Activated CD4-positive, alpha-beta T cell treated with anti-CD3 and anti-CD28 coated beads, Interleukin-2, amount 10 ng/mL, durations not matched to agents 24 days and 14 days (primary cell): ENCODE measurements at places on chromosomes 6 and 20. TPM values are rescaled to one million over a fixed set of nuclear protein-coding genes. Genes with fewer than 3 reads are reported as not detected.
A peak's percentile ranks its signal among the peaks of the same experiment; 100 is the strongest.

GRCh38 chr20:63753381-63753780 is 13.8 kb downstream of the SLC2A4RG start:
- no peak for DNase-seq

The PYGB gene
- 36.0 and 36.6 TPM in 2 replicates for total RNA-seq

The CCN6 gene
- total RNA-seq = 0.26 and 0.72 TPM in 2 replicates

DNA sequence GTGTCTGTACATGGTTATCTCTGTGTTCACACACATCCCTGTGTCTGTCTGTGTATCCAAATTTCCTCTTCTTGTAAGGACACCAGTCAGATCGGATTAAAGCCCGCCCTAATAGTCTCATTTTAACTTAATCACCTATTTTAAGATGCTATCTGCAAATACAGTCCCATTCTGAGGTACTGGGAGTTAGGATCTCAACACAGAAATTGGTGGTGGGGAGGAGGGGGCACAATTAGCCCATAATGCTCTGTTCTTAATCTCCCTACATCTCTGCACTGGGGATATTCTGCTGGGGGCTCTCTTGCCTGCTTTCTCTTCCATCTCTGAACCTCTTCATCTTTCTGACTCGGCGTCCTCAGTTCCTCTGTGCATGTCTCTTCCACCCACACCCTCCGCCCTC is 320.7 kb downstream of the CDC5L start:
- no peak for DNase-seq

GRCh38 chr20:35199740-35200139 is 26.8 kb upstream of the MMP24 start:
- no peak for DNase-seq

DNA sequence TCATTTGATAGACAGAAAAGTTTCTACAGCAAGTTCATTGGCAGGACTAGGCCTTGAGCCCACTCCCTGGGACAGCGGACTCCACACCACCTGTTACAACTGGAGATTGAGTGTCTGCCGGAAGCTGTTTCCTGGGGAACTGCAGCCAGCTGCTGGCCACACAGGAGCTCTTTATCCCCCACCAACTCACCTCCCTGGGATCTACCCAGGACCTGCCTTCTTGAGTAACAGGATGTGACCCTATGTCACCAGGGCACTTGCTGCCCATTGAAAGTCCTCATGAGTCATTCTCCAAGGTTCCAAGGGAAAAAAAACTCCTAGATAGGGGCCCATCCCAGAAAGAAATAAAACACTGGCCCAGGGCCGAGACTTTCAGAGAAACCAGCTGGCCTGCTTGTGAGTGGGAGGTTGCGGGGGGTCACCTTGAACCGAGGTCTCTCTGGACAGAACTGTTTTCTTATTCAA is 37.4 kb upstream of the SLC9A8 start:
- no peak for DNase-seq

DNA sequence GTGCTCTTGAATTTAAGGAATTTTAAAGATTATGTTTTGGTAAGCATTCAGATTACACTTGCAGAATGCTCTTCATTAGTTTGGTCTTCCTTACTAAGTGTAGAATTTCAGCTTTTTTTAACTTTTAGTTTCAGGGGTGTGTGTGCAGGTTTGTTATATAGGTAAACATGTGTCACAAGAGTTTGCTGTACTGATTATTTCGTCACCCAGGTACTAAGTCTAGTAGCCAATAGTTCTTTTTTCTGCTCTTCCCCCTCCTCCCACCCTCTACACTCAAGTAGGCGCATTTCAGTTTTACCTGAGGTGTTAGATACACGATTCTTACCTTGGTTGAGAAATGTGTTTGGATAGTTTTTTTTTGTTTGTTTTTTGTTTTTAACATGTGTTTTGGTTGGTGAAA is 68.3 kb downstream of the AFG1L start:
- no peak for DNase-seq

DNA sequence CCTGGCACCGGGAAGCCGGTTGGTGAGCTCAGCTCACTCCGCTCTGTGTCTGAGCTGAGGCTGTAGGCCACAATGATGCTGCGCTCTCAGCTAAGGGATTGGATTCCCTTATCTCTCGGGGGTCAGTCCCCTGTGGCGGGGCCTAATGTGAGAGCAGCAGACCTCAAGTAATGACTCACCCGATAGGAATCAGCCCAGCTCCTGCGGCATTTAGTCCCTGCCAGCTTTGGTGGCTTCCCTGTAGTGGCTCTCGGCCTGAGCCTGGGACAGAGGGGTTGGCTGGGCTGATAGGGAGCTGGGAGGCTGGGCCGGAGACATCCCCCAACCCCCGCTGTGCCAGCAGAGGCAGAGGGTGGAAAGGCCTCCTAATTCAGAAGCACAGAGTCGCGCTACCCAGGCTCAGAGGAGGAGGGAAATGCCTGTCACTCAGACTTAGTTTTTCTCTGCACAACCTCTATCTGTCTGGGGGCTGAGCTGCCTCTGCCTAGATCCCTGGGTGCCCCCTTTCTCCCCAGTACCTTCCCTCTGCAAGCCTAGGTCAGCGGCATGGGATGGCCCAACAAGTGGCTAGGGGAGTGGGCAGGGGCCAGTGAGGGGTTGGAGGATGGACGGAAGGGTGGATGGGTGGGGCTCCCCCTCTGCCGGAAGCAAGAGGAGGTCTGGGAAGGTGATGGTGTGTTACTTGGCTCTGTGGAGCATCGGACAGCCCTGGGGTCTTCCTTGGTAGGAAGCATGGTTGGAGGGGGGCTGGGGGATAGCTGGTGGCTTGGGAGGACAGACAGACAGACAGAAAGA is 92.2 kb downstream of the CDH22 start:
- DNase-seq = no peak

GRCh38 chr6:123575188-123575587 is 61.6 kb downstream of the TRDN start:
- DNase-seq = no peak

- DNase-seq = no peak
These were observed 363.9 kb downstream of the PREX1 start for GRCh38 chr20:48463916-48464315.

GRCh38 chr6:143731789-143732188 is 54.0 kb downstream of the PHACTR2 start:
- no peak for DNase-seq

DNA sequence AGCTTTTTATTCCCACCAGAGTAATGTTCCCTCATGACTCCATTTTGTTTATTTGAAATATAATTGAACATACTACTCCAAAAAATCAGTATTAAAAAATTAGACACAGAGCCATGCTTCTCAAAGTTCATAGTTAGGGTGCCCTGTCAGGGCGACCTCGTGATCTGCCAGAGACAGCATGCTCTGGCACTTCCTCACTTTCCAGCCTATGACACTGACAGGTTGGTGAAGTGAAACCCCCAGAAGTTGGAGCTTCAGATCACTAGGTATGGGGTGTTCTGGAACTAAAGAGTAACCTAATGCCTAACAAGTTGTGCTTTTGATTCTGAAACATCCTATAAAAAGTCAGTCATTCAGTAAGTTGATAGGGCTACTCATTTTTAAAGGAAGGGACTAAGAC is 93.0 kb downstream of the TBC1D7 start:
- DNase-seq = no peak

DNA sequence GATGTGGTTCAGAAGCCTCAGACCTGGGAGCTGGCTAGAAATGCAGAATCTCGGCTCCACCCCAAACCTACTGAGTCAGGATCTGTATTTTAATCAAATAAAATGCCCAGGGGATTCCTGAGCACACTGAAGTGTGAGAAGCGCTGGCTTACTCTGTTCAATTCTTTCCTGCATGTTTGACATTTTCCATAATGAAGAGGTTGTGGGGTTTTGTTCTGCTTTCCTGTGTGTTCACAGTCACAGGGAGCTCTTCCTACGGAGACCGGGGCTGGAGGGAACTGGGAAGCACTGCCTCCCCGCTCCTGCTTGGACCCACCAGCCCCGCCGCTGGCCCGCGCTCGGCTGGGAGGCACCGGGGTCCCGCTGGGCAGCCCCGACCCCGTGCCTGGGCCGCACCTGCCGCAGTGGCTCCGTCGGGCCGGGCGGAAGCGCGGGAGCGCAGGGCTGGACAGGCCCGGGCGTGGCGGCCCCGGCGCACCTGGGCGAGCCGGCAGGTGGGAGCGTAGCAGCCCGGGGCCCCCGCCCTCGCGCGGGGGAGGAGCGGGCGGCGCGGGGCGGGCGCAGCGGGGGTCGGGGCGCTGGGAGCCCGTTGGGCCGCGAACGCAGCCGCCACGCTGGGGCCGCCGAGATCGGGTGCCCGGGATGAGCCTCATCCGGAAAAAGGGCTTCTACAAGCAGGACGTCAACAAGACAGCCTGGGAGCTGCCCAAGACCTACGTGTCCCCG is at the start of gene MAPK13:
Gene MAPK13 (plus strand): TSS at position 573 of the 726 bp plus-strand sequence. CDS start 70 bp downstream, at position 643.
- peak; percentile 82 for DNase-seq

The PCSK2 gene
- not detected in 2 replicates for total RNA-seq

DNA sequence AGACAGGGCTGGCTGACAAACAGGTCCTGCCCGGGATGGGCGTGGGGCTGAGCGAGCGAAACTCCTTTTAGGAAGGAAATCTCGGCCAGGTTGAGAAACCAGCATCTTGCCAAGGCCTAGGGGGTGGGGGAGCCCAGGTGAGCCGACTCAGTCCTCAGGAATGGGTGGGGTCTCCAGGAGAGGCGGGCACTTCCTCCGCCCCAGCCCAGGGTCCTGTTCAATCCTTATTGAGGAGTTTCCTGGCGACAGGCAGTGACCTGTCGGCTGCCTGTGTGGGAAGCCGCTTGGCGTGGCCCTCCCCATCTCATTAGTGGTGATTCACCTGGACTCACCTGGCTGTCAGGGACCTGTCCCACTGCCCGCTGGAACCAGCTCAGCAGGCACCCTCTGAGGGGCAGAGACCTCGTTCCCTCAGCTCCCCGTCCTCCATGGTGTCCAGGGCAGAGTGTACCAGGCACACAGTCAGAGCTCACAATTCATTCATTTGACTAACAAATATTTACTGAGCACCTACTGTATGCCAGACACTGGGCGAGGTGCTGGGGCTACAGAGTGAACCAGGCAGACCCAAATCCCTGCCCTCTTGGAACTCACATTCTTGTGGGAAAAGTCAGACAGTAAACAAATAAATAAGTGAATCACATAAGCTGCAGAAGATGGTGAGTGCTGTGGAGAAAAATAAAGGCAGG is 51.1 kb downstream of the FGD2 start:
- no peak for DNase-seq

DNA sequence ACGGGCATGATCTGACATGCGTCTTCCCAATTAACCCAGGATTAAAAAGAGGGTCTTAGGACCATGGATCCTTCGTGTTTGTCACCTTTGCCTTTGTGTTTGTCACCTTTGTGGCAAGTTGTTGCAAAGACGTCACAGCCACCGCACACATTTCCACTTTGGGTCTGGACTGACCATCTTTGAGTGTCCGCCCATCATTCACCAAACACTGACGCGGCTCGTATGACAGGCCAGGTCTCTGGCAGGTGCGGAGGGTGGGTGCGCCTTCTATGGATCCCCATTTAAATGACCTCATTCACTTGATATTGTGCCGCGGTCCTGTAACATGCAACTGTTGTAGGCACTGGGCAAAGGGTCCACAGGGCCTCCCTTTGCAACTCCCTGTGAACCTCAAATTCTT is 404.1 kb downstream of the TAF4 start:
- no peak for DNase-seq

GRCh38 chr20:41167481-41168253 is 30.3 kb downstream of the PLCG1 start:
- no peak for DNase-seq

- no peak for DNase-seq
These were observed 6.9 kb downstream of the TCF15 start for GRCh38 chr20:603116-603640.

DNA sequence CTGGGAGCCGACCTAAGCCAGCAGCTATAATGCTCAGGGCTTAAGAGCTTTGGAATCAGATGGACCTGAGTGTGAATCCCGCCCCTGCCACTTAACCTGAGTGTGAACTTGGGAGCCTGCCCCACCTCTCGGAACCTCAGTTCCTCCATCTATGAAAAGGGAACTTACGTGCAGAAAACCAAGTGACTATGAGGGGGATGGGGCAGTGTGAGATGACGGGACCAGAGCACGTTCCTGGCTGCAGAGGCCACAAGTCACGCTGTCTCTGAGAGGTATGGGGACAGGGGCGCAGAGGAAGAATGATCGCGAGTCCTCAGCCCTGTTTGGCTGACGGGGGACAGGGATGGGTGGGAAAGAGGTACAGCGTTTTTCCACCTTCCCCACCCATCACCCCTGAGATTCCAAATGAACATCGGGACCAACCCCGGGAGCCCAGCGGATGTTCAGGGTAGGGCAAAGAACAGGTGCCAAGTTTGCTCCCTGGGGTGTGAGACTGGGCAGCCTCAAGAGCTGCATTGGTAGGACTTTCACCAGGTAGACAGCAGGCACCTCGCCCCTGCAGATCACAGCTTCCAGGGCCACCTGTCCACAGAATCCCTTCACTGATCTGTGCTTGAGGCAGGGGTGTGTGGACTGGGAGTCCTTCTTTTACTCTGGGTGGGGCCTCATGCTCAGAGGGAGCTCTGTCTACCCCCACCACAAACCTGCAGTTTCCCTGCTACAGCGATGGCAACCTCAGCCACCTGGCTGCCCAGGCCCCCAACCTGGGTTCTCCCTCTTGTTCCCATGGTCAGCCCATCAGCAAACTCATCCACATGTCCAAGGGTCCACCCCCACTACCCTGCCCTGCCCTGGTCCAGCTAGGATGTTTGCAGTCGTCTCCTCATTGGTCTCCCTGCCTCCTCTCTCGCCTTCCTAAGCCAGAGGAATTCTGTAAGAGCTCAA is 85.8 kb downstream of the CEBPB start:
- no peak for DNase-seq

DNA sequence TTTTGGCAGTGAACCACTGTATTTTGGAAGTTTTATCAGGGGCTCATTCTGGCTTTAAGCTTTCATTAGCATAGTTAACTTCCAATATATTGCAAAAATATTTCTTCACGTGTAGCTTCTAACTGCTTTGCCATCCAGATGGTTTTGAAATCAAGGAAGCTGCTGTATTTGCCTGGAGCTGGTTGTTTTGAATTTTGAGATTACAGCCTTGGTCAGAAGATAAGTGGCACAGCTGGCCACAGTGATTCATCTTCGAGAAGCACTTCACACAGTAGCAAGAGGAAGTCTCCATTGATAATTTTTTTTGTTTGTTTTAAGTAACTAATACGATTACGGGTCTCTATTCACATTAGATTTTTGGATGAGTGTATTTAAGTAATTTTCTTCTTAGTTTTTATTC is 3.8 kb downstream of the APCDD1L start:
- no peak for DNase-seq

DNA sequence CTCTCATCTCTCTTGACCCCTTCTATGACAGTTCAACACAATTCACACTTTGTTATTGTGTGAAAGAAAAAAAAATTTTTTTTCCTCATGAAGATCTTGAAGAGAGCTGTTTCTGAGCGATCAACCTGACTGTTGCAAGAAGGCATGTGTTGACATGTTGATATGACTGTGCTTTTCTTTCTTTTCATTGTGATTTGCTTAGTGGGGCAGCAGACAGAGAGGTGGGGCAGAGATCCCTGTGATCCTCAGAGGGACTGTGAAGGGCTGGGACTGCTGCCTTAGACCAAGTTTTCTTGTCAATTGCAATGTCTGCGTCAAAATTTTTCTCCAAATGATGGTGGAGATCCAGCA is 70.8 kb upstream of the IYD start:
- DNase-seq = no peak

The TBC1D7 gene
- total RNA-seq = 25.1 and 26.8 TPM in 2 replicates

The PTCHD4 gene
- not detected in 2 replicates for total RNA-seq

The FAM217A gene
- total RNA-seq = not detected in 2 replicates

GRCh38 chr6:73248192-73248903 is 14.6 kb downstream of the KHDC1 start:
- DNase-seq = no peak
